NAMALWA (cell line): ENCODE measurements at places on chromosomes 6 and 20.

GRCh38 chr6:158963020-158963808 is 36.8 kb downstream of the RSPH3 start:
- DNase-seq = no peak

DNA sequence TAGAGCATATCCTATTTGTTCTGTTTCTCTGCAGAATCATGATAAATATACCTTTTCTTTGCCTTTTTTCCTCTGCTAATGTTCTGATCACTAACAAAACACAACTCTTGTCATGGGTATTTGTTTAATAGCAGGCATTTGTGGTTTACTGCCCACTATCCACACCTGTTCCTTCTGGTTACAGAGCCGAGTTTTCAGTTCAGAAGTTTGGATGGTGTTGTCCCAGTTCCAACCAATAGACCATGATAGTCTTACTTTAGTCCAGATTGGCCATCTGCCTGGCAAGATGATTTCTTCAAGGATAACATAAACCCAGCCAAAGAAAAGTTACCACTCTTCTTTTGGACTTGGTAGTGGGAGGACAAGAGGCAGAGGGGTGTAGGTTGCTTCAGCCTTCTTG is 211.2 kb downstream of the TFAP2A start:
- DNase-seq = no peak

GRCh38 chr20:64240243-64241015 is 15.1 kb upstream of the PCMTD2 start:
- no peak for DNase-seq

GRCh38 chr20:9119776-9120175 is 50.9 kb downstream of the PLCB4 start:
- DNase-seq = no peak
